ENCODE measurements at places on chromosomes 3 and 15. TPM values are rescaled to one million over a fixed set of nuclear protein-coding genes. Genes with fewer than 3 reads are reported as not detected.

GRCh38 chr3:124761250-124761796 lies 31.1 kb downstream of the UMPS start:
- no peak overlapping the region for H3K4me3 ChIP-seq
- peak overlapping the region; percentile 17 for H3K27ac ChIP-seq
- peaks cover 11% of the 10 kb centered on the region for H3K36me3 ChIP-seq
- H3K4me1 ChIP-seq = peaks cover 3% of the 10 kb centered on the region
- no peaks in the 10 kb centered on the region for H3K27me3 ChIP-seq
- DNase-seq = peak; percentile 89

- no peak for DNase-seq
- no peaks in the 10 kb centered on the region for H3K4me1 ChIP-seq
- H3K36me3 ChIP-seq = peaks cover 30% of the 10 kb centered on the region
- no peak overlapping the region for H3K27ac ChIP-seq
- H3K4me3 ChIP-seq = no peak overlapping the region
Measured at GRCh38 chr3:170096342-170096741, 58.5 kb downstream of the GPR160 start.

GRCh38 chr3:164351131-164351530 lies 727.2 kb downstream of the SI start:
- no peaks in the 10 kb centered on the region for H3K4me1 ChIP-seq
- no peak overlapping the region for H3K27ac ChIP-seq
- no peaks in the 10 kb centered on the region for H3K36me3 ChIP-seq
- H3K27me3 ChIP-seq = no peaks in the 10 kb centered on the region

GRCh38 chr3:123511726-123512125 lies 62.8 kb upstream of the ADCY5 start:
- no peaks in the 10 kb centered on the region for H3K4me1 ChIP-seq
- H3K27ac ChIP-seq = no peak overlapping the region
- no peak for DNase-seq
- H3K36me3 ChIP-seq = no peaks in the 10 kb centered on the region
- H3K4me3 ChIP-seq = no peak overlapping the region
- no peaks in the 10 kb centered on the region for H3K27me3 ChIP-seq

GRCh38 chr15:78244893-78245292 lies 10.5 kb upstream of the ACSBG1 start:
- no peaks in the 10 kb centered on the region for H3K4me1 ChIP-seq
- H3K36me3 ChIP-seq = no peaks in the 10 kb centered on the region
- no peak for DNase-seq
- no peak overlapping the region for H3K27ac ChIP-seq
- H3K27me3 ChIP-seq = no peaks in the 10 kb centered on the region
- no peak overlapping the region for H3K4me3 ChIP-seq

DNA sequence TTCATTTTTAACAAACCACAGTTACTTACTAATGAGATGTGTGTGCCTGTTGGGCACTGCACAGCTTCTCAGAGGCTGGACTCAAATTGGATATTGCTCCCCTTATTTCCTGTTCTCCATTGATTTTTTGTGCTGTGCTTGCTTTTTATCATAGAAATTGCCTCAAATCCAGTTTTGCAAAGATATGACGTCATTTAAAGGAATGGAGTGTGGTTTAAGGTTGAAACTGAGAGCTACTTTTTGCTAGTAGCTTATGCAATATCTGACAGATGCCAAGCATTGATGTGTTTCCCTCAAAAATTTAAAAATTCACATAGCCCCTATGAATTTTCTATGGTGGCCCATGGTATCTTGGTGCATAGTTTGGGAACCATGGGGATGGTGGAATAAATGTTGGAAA lies 67.7 kb upstream of the ROPN1 start:
- H3K4me3 ChIP-seq = no peak overlapping the region
- no peaks in the 10 kb centered on the region for H3K4me1 ChIP-seq
- no peaks in the 10 kb centered on the region for H3K27me3 ChIP-seq
- no peak for DNase-seq
- H3K27ac ChIP-seq = no peak overlapping the region
- H3K36me3 ChIP-seq = no peaks in the 10 kb centered on the region

DNA sequence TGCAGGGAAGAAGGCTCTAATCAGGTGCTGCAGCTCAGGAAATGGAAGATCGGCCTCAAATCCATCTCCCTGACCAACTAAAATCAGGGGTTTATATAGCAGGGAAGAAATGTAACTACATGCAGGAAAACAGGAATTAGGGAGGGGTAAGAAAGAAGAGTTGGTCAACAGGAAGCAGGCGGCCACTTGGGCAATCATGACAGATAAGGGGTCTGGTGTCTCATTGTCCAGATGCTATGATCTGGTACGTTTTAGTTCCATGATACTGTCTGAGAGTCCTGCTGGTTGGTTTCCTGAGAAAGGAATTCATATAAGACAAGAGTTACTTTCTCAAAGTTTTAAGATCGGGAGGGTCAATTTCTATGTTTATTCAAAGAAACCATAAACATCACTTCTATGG lies 24.2 kb downstream of the KATNBL1 start:
- DNase-seq = no peak
- no peaks in the 10 kb centered on the region for H3K4me1 ChIP-seq
- no peak overlapping the region for H3K27ac ChIP-seq
- H3K36me3 ChIP-seq = no peaks in the 10 kb centered on the region
- no peak overlapping the region for H3K4me3 ChIP-seq
- H3K27me3 ChIP-seq = no peaks in the 10 kb centered on the region

DNA sequence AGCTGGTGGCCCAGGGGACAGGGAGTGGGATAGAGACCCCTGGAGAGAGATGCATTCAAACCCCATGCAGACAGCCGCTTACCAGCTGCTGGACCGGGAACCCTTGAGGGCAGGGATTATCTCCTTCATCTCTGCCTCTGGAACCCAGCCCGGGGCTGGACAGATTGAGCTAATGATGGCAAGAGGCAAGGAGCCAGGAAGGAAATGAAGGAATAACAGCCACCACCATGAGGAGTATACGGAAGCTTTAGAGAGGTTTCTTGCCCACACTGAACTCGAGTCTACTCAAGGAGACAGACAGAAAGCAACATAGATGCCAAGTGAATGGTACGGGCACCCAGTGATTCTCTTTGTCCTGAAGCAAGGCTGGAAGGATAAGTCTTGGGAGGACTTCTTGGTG lies 23.2 kb downstream of the HAPLN3 start:
- no peaks in the 10 kb centered on the region for H3K36me3 ChIP-seq
- H3K4me3 ChIP-seq = no peak overlapping the region
- no peak overlapping the region for H3K27ac ChIP-seq
- no peaks in the 10 kb centered on the region for H3K4me1 ChIP-seq
- no peaks in the 10 kb centered on the region for H3K27me3 ChIP-seq

DNA sequence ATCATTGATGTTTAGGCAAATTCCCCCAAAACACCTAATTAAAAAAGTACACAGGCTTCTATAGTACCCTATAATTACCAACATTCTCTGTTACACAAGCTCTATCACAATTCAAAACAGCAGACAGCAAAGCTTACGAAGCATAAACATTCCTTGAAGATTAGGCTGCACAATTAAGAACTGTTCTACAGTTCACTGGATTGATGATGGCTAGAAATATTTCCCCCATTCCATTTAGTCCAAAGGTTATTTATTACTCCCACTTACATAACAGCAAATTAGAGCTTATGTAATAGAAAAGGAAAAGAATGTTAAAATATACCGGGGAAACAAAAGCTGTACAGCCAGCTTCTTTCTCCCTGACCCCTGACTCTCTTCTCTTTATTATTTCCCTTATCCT lies 49.3 kb downstream of the UACA start:
- no peaks in the 10 kb centered on the region for H3K36me3 ChIP-seq
- no peak overlapping the region for H3K4me3 ChIP-seq
- no peak for DNase-seq
- peak overlapping the region; percentile 85 for H3K27ac ChIP-seq
- H3K27me3 ChIP-seq = no peaks in the 10 kb centered on the region
- H3K4me1 ChIP-seq = peaks cover 42% of the 10 kb centered on the region

- no peaks in the 10 kb centered on the region for H3K27me3 ChIP-seq
- no peak overlapping the region for H3K27ac ChIP-seq
- H3K36me3 ChIP-seq = no peaks in the 10 kb centered on the region
- H3K4me3 ChIP-seq = no peak overlapping the region
- H3K4me1 ChIP-seq = no peaks in the 10 kb centered on the region
Measured at GRCh38 chr3:42257007-42257406, 9.0 kb downstream of the CCK start.

DNA sequence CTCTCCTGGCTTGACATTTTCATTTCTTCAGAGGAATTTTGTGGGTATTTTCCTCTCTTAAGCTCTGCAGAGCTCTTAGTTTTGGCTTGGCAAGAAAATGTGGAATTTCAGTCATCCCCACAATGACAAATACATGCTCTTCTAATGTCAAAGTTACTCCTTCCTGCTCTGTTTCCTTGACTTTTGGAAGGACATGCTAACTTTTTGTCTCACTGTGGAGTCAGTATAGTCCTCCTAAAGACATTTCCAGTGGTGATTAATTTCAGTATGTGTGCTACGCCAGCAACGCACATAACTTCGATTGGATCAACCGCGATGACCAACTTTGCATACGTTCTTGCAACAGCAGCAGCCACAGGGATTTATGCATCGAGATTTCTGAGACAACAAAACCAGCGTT lies 13.3 kb downstream of the EBLN2 start:
- H3K27me3 ChIP-seq = no peaks in the 10 kb centered on the region
- H3K4me1 ChIP-seq = no peaks in the 10 kb centered on the region
- no peaks in the 10 kb centered on the region for H3K36me3 ChIP-seq
- DNase-seq = no peak
- no peak overlapping the region for H3K4me3 ChIP-seq
- no peak overlapping the region for H3K27ac ChIP-seq

DNA sequence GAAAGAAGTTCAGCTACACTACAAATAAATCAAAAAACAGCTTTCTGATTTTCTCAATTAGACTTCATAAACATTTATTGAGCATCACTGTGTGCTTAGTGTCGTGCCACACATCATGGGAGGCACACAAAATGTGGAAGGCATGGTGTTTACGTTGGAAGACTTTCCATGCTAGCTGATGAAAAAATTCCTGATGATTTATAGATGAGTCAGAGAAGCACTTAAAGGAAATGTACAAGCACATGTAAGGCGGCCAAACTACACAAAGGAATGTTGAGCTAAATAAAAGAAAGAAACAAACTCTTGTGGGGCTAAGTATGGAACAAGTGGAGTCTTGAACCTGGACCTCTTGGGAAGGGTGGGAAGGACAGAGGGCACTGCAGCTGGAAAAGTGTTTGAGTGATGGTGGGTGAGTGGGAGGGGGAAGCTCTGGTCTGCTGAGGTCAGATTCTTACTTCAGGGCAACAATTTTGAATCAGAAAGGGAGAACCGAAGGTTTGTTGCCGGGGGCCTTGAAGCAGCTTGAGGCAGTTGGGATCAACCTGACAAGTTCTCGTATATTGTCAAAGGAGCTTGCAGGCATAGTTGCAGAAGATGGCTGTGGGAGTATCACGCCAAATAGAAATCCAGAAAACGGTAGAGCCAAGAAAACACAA lies 66.9 kb downstream of the FOXB1 start:
- no peaks in the 10 kb centered on the region for H3K4me1 ChIP-seq
- DNase-seq = no peak
- H3K27ac ChIP-seq = no peak overlapping the region
- H3K27me3 ChIP-seq = no peaks in the 10 kb centered on the region
- no peaks in the 10 kb centered on the region for H3K36me3 ChIP-seq

- H3K27me3 ChIP-seq = no peaks in the 10 kb centered on the region
- H3K36me3 ChIP-seq = no peaks in the 10 kb centered on the region
- peak overlapping the region; percentile 92 for H3K27ac ChIP-seq
Measured at GRCh38 chr15:98650417-98651035, 2.2 kb downstream of the IGF1R start.

- no peak overlapping the region for H3K27ac ChIP-seq
- H3K27me3 ChIP-seq = no peaks in the 10 kb centered on the region
Measured at GRCh38 chr3:101261506-101261905, 58.9 kb downstream of the IMPG2 start.

DNA sequence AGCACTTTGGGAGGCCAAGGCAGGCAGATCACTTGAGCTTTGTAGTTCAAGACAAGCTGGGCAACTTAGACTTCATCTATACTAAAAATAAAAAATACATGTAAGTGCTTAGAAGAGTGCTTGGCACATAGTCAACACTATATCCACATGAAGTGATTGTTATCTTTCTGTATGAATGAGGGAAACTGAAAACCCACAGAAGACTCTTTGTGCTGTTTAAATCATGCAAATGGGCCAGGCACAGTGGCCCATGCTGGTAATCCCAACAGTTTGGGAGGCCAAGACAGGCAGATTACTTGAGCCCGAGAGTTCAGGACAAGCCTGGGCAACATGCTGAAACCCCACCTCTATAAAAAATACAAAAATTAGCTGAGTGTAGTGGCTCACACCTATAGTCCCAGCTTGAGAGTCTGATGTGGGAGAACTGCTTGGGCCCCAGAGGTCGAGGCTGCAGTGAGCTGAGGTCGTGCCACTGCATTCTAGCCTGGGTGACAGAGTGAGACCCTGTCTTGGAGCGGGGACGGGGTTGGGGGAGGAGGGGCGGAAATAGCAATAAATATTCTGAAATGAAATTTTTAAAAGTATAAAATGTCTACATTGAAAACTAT lies 129.7 kb downstream of the NR2E3 start:
- DNase-seq = no peak
- H3K4me3 ChIP-seq = no peak overlapping the region
- no peaks in the 10 kb centered on the region for H3K4me1 ChIP-seq
- H3K27me3 ChIP-seq = no peaks in the 10 kb centered on the region

DNA sequence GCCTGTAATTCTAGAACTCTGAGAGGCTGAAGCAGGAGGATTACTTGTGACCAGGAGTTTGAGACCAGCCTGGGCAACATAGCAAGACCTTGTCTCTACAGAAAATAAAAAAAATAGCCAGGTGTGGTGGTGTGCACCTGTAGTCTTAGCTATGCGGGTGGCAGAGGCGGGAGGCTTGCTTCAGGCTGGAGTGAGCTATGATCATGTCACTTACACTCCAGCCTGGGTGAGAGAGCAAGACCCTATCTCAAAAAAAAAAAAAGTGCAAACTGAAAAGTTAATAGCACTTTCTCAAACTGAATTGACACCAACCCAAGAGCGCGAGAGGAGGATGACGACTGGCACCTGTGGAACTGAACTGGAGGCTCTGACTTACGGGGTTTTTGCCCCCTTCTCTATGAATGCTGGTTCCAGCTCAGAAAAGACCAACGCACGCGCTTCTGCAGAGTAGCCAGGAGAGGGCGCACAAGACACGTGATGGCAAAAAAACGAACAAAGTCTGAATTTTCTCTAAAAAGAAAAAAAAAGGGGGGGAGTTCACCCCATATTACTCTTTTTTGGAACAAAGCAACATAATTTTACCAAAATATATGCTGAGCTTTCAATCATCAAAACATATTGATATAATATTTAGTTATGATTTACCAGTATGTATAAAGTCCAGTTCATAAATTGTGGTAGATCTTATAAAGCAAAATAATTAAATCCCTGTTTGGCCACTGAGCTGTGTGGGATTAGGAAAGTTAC lies 23.7 kb downstream of the CFAP92 start:
- H3K4me3 ChIP-seq = no peak overlapping the region
- no peak overlapping the region for H3K27ac ChIP-seq
- peaks cover 7% of the 10 kb centered on the region for H3K4me1 ChIP-seq

The GREM1 gene
- total RNA-seq = 7.8 TPM

The GOLGA6A gene
- 0.54 TPM for total RNA-seq

The PYGO1 gene
- total RNA-seq = 24.3 TPM

The FLNB gene
- 248 TPM for total RNA-seq

The NBEAL2 gene
- 26.6 TPM for total RNA-seq

The PDIA3 gene
- 764 TPM for total RNA-seq

The CLSTN2 gene
- 32.9 TPM for total RNA-seq

The FOXL2 gene
- not detected for total RNA-seq

The IL16 gene
- 10.1 TPM for total RNA-seq

The RAB6B gene
- total RNA-seq = 5.4 TPM

The COL8A1 gene
- total RNA-seq = 156 TPM

The ALPK3 gene
- total RNA-seq = 8.1 TPM

The STXBP5L gene
- 24.9 TPM for total RNA-seq

The CCDC33 gene
- total RNA-seq = not detected

The GPR87 gene
- total RNA-seq = not detected

The LDHAL6B gene
- total RNA-seq = not detected
